ENCODE measurements at places on chromosomes 7 and 10.

DNA sequence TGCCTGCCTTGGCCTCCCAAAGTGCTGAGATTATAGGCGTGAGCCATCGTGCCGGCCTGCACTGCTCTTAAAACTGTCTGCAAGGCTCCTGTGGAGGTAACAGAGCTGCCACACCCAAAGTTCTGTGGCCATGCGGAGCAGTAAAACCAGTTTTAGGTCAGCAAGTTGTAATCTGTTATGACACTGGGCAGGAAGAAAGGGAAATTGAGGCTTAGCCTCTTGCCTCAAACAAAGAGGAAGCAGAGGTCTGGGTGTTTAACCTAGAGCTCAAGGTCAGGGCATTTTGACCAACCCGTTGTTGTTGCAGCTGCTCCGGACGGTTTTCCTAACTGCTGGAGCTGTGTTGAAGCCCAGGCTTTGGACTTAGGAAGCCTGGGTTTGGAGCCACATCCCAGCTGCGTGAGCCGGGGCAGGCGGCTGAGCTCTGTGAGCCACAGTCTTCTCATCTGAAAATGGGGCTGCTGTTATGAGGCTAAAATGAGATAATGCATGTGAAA is 7.4 kb upstream of the RRP12 start:
- no peak for DNase-seq

DNA sequence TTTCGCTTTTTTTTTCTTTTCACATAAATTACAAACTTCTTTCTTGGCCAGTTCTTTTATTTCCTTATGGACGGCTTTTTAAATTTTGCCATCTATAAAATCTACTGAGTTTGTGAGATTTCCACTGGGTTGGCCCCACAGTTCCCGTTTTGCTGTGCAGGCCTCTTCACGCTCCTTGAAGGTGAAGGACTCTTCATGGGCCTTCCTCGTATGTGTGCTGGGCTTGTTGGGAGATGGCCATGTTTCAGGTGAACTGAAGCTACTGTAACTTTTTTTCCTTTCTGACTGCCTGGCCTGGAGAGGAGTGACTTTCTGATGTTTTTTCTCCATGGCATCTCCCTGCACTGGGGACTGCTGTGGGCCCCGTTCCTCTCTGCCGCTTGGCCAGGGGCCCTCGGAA is 262.4 kb downstream of the COBL start:
- DNase-seq = no peak

- DNase-seq = no peak
Observed at GRCh38 chr7:32059289-32060011, 10.8 kb downstream of the PDE1C start.

DNA sequence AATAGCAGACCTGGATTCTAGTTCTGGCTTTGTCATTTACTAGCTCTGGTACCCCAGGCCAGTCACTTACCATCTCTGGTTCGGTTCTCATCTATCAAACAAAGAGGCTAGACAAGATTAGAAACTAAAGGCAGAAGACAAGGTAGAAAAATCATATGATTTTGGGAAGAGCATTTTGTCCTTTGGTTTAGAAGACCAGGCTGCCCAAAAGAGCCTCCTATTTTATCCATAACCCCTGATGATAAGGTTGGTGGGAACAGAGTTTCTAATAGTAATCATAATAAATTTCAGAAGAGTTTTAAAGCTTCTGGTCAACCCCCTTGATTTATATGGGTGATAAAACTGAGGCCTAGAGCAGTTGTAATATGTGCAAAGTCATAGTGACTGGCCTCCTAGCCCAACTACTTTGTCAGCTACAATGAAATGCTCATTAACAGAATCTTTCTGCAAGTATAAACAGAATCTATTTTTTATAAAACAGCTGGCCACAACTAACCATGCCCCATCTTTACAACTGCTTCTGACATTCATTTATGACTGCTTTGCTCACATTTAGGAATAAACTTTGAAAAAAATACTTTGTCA is 23.4 kb downstream of the COX15 start:
- DNase-seq = no peak

- DNase-seq = no peak
Observed at GRCh38 chr10:6396226-6396625, 183.8 kb downstream of the PRKCQ start.

DNA sequence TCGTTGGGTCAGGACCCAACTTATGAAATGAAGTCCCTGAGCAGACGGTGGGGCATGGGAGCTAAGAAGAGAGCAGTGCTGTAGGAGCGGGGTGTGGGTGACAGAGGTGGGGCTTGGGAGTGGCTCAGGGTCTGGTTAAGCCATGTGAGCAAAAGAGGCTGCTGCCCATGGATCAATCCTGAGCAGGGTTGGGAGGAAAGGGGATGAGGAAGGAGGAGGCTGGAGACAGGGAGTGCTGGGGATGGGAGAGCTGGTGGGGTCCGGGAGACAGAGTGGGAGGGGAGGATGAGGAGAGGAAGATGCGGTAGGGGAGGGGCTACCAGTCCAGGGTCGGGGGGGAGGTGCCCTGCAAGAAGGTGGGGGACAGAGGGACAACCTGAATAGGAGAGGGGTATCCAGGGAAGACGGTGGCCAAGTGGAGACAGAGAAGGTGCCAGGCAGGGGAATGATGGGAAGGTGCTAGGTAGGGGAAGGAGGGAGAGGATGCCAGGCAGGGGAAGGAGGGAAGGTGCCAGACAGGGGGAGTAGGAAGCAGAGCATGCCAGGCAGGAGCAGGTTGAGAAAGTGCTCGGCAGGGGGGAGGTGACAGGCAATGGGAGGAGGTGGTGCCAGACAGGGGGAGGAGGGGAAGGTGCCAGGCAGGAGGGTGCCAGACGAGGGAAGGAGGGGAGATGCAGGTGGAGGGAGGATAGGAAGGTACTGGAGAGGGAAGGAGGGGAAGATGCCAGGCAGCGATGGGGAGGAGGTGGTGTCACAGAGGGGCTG is 27.5 kb upstream of the SMARCD3 start:
- DNase-seq = no peak

DNA sequence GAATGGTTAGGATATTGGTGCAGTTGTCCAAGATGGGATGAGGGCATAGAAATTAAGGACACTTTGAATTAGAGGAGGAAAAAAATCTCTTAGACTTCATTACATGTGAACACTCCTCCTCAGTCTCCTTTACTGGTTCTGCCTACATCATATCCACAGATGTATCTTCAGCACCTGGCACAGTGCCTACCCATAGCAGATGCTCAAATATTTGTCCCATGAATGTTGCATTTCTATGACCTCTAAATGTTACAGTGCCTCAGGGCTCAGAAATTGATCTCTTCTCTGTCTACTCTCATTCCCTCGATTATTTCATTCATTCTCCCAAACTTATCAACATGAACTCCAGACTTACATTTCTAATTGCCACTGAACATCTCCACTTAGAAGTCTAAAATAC is 17.1 kb downstream of the CNNM1 start:
- peak; percentile 51 for DNase-seq

- DNase-seq = no peak
Observed at GRCh38 chr10:122057841-122058413, 69.0 kb downstream of the TACC2 start.

DNA sequence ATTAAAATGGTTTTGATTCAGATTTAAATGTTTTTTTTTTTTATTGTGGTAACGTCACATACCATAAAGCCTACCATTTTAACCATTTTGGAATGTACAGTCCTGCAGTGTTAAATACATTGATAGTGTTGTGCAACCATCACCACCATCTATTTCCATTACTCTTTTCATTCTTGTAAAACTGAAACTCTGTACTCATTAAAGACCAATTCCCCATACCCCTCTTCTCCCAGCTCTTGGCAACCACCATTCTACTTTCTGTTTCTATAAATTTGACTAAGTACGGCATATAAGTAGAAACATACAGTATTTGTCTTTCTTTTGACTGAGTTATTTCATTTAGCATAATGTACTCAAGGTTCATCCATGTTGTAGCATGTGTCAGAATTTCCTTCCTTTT is 96.2 kb downstream of the EXOC4 start:
- no peak for DNase-seq

GRCh38 chr7:5143106-5143505 is 46.9 kb upstream of the WIPI2 start:
- no peak for DNase-seq

DNA sequence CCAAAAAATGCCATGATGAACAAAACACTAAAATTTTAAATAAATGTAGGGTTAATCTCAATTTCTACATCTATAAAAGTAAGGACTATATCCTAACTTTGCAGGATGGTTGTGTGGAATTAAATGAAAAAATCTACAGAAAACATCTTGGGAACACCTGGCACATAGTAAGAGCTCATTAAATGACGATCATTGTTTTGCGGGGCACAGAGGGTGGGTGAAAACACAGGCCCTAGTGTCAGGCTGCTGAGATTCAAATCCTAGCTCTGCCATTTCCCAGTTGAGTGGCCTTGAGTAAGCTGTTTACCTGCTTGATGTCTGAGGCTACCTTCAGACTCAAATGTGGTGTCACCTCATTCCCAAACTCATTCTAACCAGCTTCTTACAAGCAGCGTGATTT is 35.6 kb downstream of the BTBD16 start:
- DNase-seq = no peak

DNA sequence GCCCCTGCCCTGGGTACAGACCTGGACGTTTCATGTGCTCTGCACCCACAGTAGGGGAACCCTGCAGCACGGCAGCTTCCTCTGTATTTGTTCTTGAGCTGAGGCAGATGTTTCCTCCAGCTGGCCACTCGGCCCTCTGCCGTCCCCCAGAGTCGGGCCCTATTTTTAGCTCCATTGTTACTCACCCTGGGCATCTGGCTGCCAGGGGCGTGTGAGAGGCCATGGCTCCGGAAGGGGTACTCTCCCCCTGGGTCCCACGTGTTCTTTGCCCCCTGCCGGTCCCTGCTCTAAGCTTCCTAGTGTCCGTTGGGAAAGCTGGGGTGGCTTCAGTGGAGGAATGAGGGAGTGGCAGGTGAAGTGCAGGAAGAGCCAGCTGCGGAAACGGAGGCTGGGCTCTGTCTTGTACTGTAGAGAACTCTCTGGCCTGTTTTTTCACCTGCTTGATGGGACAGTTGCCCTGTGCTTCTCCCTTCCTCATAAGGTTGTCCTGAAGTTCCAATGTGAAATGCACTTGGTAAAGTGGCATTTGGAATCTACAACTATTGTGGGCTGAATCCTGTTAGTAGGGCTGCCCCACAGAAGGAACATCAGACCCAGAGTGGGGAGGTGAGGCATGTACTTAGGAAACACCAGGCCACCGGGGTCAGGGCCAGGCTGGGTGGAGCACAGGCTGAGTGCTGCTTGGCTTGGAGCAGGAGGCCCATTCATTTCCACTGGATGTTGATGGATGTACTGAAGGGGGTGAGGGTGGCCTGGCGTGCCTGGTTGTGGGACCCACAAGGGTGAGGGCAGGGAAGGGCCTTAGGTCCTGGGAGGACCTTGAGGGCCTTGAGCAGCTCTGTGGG is 30.6 kb downstream of the PALD1 start:
- DNase-seq = peak; percentile 95

DNA sequence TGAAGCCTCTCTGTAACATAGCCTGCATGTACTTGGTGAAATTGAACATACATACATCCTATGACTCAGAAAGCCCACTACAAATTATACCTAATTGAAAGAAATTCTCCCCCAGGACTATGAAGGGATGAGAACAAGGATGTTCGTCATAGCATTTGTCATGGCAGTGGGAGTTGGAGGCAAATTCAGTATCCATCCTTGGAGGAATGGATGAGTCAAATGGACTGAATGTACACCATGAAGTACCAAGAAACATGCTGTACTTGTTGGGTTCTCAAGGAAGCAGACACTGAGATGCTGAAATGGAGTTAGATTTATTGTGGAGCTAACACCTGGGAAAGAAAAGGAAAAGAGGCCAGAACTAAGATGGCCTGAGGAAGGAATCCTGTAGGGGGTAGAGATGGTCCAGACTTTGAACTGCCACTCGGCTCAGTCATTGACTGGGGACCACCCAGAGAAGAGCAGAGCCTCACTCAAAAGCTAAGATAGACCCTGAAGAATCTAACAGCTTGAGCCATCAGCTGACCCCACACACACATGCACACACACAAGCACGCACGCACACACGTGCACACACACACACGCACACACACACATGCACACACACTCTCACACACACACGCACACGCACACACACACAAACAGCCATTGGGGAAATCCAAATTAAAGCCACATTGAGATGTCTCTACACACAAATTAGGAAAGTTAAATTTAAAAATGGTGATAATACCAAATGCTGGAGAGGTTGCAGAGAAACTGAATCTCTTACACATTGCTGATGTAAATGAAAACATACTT is 22.3 kb downstream of the AOC1 start:
- no peak for DNase-seq

GRCh38 chr10:97960269-97961056 is 70.0 kb downstream of the CRTAC1 start:
- no peak for DNase-seq

GRCh38 chr10:72712136-72712535 is 20.2 kb downstream of the MCU start:
- DNase-seq = no peak

- no peak for DNase-seq
Observed at GRCh38 chr7:47401611-47402570, 180.0 kb downstream of the TNS3 start.

- DNase-seq = no peak
Observed at GRCh38 chr7:77455321-77455720, 39.2 kb upstream of the GSAP start.

DNA sequence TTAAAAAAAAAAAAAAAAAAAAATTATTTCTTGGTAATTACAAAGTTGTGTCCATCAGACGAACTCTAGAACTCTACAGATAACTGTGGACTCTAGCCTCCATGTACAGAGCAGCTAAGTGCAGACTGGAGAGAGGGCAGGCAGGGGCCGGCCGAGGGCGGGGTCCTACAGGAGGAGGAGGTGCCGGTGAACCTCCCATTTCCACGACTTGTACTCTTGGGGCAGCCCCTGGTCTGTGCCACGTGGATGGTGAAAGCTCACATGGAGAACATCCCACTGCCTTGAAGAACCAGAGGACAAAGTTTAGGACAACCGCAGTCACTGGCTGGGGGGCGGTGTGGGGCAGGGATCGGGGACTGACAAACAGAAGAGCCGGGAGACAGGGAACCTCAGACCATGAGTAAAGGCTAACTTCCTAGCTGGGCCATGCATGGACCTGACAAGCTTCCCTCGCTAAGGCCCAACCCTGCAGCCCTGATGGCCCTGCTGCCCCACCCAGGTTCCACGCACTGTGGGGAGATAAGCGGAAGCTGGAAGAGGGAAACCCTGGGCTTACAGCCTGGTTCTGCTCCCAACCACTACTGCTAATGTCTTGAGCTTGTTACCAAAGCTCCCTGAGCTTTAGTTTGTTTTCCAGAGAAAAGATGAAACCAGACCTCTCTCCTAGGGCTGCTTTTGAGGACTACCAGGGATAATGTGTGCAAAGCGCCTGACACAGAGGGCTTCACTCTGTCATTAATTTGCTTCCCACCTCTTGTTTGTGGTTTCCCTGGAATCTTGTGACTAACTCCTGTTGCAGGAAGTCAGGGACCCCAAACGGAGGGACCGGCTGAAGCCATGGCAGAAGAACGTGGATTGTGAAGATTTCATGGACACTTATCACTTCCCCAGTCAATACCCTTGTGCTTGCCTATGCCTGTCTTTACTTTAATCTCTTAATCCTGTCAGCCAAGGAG is 16.1 kb upstream of the SEC61G start:
- DNase-seq = no peak

DNA sequence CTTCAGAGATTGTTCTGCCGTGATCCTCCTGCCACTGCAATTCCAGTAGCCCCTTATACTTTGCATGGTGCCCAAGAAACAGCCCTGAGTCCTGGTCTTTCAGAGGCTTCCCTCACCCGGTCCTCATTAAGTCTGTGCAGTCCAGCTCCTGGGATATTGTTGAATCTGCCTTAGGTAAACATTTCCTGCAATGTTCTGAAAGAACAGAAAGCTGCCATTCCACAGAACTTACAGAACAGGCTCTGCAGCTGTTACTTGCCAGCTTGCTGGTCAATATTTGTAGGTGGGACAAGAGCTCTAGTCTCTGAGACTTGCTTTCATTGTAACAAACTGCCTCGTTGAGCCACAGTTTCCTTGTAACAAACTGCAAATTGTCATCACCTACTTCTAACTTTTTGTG is 115.0 kb upstream of the KIF5B start:
- peak; percentile 73 for DNase-seq

Data from NCI-H146 (cell line).